ENCODE measurements at places on chromosomes 4 and X.
A peak's percentile ranks its signal among the peaks of the same experiment; 100 is the strongest.

GRCh38 chr4:16315456-16315855, 89.2 kb upstream of the TAPT1 start:
- DNase-seq: no peak

GRCh38 chr4:111120191-111120590, 497.3 kb upstream of the PITX2 start:
- no peak for DNase-seq

DNA sequence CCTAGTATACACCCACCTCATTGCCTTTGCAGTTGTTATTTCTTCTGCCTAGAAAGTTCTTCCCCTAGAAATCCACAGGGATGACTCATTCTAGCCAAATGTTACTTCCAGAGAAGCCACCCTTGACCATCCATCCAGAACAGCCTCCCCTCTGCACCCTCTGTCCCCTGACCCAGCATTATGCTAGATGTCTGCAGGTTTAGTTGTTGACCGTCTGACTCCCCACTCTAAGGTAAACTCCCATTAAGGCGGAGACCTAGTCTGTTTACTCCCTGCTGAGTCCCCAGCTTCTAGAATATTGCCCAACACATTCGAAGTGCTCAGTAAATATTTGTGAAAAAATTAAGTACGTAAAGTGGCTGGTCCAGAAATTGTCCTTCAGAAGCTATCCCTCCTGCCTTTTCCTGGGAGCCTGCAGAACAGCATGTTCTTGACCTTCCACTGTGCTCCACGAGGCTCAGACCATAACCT, 11.0 kb downstream of the SRD5A3 start:
- DNase-seq: no peak

DNA sequence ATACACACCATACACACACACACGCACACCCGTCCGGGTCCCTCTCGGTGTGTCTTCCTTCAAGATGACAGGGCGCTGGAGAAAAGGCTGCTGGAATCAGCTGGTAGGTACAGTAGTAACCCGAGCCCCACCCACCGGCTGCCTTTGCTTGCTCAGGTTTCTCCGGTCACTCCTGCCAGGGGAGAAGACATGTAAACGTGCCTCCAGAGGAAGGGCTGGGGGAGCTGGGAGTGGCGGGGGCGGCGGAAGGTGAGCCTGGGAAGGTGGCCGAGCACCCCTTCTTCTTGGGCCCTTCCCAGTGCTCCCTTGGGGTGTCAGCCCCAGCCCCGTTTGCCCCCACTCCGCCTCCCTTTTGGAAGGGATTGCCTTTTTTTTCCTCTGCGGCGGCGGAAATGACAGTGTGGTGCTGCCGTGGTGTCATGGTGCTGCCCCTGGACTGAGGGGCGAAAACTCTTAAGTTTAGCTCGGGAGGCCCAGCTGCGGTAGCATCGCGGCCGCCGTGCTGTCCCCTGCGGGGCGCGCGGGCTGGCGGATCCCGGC, at the start of gene MID2:
Gene MID2, plus strand, starts transcription at position 169 of the 540 bp plus-strand sequence. CDS start 561 bp downstream, outside the sequence.
- peak; percentile 39 for DNase-seq

DNA sequence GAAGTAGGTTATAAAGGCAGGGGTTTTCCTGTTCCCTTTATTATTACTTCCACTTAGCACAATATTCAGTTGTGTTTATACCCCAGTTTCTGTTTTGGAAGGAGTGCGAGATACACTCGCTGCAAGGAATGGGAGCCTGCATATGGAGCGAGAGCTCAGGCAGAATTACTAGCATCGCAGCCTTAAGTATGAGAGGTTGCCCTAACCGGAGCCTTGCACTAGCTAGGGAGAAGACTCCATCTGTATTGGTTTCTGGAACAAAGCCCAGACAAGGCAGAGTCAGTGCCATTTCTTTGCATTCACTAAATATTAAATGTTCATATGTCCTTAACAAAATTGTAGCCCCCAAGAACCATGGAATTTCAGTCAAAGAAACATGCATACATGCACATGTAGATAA, 6.2 kb upstream of the DCTD start:
- DNase-seq: no peak

DNA sequence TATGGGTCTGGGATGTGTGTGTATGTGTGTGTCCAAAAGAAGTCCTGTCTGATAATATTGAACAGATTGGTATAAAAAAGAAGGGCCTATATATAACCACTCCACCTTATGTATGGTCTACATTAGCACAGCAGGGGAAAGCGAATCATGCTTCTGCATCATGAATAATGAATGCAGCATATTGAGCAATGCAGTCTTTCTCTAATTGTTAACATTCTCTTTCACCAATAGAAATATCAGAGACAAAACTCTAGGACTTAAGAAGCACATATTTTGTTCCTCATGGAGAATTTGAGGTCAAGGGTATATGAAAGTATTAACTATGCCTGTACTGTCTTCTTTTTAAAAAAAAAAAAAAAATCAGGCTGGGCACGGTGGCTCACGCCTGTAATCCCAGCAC, 264.3 kb upstream of the NOCT start:
- no peak for DNase-seq

GRCh38 chrX:103615781-103616371, 8.1 kb downstream of the TCEAL3 start:
- no peak for DNase-seq

DNA sequence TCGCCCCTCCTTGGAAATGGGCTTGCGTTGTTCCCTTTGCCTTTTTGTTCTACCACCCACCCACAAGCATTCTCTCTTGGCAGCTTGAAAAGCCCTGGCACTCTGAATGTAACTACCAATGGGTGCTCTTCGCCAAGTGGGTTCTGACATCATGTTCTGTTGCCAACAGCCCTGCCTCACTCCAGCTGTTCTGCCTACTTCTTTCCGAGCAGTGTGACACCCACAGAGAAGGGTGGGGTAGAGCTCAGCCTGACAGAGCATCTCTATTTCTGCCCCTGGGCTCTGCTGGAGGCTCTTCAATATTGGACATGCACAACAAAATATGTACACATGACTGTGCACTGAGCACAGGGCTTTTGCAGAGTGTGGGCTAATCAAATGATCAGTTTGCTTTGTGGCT, 15.6 kb upstream of the EXOSC9 start:
- DNase-seq: no peak

DNA sequence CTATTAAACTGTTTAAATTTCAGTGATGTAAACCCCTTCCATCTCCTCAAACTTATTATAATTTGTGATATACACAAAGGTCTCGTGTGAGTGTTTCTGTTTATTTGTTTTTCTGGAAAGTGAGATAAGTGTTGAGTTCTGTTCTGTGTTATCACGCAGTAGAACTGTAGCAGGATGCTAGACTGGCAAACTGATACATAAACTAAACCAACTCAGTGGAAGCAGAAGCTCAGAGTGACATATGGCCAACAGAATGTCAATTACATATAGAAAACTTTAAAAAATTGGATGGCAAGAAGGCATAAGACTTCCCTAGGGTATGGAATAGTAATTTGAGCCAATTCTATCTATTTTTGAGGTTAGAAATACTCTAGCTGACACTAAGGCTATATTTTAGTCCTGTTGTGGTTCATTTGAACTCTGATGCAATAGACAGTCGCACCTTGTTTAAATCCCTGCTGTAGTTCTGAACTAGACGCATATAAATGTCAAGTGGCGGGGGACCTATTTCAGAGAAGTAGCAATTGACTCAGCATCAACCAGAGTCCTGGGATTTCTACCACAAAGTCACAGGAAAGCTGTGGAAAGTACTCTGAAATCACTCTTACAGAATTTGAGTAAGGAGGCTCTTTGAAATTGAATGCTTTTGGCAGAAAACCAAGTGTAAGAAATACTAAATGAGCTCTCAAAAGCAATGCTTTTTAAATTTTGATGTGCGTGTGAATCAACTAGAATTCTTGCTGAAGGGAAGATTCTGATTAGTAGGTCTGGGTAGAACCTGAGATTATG, 294.4 kb downstream of the INPP4B start:
- no peak for DNase-seq

DNA sequence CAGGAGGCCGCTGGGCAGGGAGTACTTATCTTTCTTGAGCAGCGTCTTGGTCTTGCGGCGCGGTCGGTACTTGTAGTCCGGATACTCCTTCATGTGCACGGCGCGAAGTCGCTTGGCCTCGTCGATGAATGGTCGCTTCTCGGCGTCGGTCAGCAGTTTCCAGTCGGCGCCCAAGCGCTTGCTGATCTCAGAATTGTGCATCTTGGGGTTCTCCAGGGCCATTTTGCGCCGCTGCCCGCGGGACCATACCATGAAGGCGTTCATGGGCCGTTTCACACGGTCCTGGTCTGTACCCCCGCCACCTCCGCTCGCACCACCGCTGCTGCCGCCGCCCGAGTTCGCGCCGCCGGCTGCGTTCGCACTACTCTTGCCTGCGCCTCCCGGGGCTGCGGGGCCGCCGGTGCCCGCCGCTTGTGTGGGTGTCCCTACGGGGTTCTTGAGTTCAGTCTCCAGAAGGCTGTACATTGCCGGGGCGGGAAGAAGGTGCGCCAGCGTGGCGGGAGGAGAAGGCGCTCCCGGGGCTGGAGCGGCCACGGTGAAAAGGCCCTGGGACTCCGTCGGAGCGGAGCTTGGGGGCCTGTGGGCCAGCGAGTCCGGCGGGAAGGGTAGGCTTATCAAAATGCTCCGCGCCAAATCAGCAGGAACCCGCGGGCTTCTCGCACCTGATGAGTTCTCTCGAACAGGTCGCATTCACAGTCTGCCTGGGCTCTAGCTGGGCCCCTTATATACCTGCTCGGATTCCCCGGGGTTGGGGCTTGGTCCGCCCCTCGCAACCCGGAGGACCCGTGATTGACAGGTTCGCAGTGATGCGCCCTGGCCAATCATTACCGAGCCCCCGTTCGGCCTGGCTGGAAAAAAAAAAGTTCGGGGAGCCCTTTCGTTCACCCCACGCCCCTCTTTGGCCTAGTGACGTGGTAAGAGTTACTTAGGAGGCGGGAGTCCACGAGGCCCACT, at the start of gene SOX3:
Gene SOX3, minus strand, starts transcription at position 699 of the 954 bp plus-strand sequence. Its CDS starts 9 bp downstream, at position 690.
- DNase-seq: no peak

GRCh38 chr4:23382879-23383278, 507.0 kb downstream of the PPARGC1A start:
- no peak for DNase-seq

DNA sequence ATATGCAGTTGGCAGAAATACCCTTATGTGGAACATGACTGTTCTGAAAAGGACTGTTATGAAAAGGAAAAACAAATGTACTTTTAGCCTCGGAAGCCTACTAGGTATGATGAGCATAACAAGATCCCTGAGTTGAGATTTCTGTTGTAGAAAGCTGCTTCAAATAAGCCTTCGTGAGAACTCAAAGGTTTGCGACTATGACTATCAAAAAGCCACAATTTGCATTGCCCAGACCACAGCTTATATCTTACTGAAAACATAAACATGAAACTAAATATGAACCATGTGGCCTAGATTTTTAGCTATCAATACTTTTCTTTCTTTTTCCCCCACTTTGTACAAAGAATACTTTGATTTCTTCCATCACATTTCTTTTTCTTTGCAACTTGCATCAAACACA, 398.2 kb upstream of the LCORL start:
- DNase-seq: no peak

- no peak for DNase-seq
Measured at GRCh38 chr4:125801373-125801772, 486.6 kb downstream of the FAT4 start.

GRCh38 chr4:175953960-175954521, 111.6 kb upstream of the WDR17 start:
- DNase-seq: no peak

- no peak for DNase-seq
Measured at GRCh38 chrX:137427816-137428215, 138.1 kb upstream of the ZIC3 start.

GRCh38 chr4:16238327-16238726, 12.1 kb upstream of the TAPT1 start:
- DNase-seq: no peak

DNA sequence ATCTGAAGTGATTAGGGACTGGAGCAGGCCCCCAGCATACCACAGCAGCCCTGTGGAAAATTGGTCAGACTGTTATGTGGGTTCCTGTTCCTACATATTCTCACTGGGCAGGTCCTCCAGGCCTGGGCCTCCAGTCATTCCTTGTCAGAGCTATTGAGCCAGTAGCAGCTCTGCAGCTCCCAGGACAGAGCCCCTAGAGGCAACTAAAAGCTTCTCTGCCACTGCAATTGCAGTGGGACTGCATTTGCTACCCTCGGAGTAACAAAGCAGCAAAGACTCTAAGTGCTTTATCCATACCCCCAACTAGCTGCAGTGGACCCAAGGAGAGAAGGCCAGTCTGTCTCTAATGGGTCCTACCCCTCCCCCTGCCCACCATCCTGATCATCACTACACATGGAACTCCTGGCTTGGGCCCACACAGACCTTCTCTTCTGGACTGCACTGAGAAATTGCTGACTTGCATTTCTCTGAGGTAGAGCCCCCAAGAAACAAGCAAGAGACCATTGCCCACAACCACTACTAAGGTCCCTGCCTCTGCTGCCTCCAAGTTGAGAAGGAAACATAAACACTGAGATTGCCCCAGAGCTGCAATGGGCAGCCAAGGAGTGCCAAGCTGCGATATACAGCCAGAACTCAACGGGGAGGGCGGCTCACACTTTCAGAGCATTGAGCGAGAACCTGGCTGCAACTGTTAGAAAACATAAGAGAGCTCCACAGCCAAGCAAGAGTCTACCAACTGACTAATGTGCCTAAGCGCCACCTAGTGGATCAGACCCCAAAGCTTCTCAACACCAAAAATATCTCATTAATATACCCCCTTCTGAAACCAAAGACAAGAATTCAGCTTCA, 738.7 kb upstream of the NDST4 start:
- peak; percentile 21 for DNase-seq

GRCh38 chr4:158580064-158580463, 58.4 kb downstream of the RXFP1 start:
- no peak for DNase-seq

GRCh38 chr4:184019667-184020623, 114.8 kb downstream of the STOX2 start:
- DNase-seq: no peak

DNA sequence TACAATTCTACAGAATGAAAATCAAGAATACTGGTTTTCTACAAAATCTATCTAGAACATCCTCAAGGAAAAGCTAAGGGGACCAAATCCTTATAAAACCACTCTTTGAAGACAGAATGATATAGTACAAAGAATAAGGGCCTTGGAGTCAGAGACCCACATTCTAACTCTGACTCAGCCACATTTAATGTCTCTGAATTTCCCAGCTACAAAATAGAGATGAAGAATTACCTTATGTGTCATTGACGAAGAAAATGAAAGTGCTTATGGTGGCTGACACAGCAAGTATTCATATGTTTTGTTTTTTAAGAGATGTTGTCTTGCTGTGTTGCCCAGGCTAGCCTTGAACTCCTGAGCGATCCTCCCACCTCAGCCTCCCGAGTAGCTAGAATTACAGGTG, 35.9 kb upstream of the CXorf38 start:
- no peak for DNase-seq

DNA sequence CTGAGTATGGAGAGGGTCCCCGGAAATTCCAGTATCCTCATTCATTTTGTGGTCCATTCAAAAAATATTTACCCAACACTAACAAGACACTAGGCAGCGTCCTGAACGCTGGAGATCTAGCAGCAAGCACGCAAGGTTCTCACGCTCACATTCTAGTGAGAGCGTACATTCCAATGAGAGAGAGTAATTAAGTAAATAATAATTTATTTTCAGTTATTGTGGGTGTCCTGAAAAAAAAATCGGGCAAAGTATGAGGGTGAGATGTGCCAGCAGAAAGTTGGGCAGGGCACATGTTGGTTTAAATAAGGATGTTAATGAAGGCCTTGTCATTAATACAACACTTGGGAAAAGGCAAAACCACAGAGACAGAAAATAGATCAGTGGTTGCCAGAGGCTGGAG, 4.0 kb upstream of the TMEM156 start:
- no peak for DNase-seq

- DNase-seq: no peak
Measured at GRCh38 chr4:8189551-8190466, 9.3 kb upstream of the SH3TC1 start.

All from T-cell (primary cell).